Left cardiac atrium (tissue), 4 donors: ENCODE measurements at places on chromosomes 3 and 15. TPM values are rescaled to one million over a fixed set of nuclear protein-coding genes. Genes with fewer than 3 reads are reported as not detected.

Gene TRMT10C
- total RNA-seq = 23.6 TPM

DNA sequence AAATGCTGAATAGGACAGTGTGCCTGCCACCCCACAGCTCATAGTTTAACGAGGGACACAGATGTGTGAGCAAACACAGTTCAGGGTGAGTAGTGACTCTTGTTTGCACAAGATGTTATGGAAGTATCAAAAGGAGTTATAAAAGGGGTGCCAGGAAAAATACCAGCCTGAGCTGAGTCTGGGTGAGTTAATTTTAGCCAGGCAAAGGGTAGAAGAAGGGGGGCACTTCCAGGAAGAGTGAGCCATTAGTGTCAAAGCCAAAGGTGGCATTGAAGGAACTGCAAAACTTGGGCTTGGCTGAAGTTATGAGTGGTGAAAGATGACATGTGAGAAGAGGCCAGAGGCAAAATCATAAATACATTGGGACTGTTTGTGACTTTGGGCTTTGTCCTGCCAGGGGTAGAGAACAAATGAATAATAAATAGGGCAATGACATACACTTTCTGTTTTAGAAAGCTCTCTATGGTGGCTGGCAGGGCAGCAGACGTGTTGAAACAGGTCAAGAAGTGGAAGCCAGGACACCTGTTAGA is 1.9 kb upstream of the SPPL2A start:
- DNase-seq = no peak

Gene UBE3A
- 91.5 TPM for total RNA-seq

DNA sequence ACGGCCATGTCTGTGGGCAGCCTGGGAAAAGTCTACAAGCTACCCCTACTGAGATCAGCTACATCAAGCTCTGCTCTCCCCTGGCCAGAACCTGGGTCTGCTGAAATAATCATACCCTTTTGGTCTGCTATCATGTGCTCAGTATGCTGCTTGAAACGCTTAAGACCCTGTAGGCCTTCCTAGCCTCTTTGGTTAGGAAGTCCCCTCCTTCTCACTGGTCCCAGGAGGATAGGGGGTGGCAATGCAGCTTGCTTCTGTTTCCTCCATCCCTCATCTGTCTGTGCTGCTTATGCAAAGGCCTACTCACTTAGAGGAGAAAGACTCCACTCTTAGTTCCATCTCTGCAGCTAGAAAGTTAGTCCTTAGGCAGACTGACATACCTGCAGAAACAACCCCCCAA is 118.2 kb upstream of the RASGRP1 start:
- no peak for DNase-seq

DNA sequence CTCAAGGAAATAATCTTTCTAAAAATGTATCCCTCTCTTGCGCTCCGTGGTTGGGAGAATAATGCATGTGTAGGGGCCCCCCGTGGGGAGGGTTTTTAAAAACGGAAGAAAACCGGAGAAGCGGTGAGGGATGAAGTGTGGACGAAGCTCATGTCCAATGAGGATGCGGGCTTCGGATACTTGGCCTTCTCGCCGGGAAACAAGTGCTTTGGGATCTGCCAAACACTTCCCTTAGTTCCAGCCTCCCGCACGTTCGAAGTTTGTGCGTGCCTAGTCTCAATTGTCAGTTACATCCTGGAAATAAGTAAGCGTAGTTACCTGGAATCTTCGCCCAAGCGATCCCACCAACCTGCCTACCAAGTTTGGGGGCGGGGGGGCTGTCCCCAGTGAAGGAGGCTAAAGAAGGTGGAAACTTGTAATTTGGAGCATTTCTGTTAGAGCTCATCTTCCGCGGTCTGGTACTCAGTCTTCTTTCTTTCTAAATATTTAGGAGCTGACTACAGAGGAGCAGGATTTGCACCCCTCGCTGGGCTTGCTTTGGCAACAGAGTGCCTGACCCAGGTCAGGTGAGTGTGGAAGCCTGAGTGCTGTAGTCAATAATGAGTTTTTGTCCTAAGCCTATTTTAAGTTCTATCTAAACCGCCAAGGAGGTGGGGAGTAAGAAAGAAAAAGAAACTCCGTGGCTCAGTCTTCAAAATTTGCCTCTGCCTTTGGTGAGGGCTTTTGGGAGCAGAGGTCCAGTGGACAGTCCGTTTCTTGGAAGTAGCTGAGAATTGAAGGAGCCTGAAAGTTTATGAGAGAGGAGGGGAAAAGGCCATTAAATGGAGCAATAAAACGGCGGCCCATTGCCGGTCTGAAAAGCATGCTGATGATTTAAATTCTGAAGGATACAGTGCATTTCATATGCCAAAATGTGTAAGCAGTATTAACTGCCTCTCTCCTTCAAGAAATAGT is 1.1 kb downstream of the ITPR1 start:
- peak; percentile 33 for DNase-seq

Gene CTXN2
- total RNA-seq = not detected
